Activated CD8-positive, alpha-beta memory T cell treated with anti-CD3 and anti-CD28 coated beads for 1 hour (primary cell): ENCODE measurements at places on chromosomes 16 and 17.
A peak's percentile ranks its signal among the peaks of the same experiment; 100 is the strongest.

DNA sequence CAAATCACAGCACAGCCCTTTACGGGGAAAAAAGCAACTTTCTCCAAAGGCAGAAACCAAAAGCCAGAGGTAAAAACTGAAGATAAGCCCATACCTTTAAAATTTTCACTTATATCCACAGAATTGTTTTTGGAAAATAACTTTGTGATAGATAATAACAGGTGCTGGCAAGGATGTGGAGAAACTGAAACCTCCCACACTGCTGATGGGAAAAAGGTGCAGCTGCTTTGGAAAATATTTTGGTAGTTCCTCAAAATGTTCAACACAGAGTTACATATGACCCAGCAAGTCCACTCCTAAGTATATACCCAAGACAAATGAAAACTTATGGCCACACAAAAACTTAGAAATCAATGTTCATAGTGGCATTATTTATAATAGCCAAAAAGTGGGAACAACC is 12.2 kb downstream of the EFTUD2 start:
- DNase-seq, result no peak

DNA sequence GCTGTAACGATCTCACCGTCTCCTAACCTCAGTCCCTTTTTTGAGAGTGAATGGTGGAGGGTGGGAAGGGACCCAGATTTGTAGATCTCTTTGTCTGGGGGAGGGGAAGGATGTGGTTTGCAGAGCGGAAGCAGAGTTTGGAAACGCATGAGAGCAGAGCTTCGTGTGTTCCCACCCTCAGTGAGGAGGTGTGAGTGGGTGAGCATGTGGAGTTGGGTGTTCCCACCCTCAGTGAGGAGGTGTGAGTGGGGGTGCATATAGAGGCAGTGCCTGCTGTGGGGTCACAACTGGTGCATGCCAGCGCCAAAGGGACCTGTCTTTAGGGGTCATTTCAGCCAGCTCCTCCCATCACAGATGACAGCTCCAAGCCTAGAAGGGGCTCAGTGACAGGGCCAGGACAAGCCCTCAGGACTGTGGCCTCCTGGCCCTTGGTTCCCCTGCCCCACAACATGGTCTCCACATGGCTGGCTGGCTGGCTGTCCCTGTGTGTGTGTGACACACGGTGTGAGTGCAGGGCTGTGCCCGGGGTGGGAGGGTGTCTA is 1.8 kb upstream of the CISD3 start:
- peak; percentile 43 for DNase-seq

GRCh38 chr17:9817086-9817485 is 4.8 kb downstream of the GSG1L2 start:
- no peak for DNase-seq

GRCh38 chr17:65356536-65356935 is 204.9 kb downstream of the AXIN2 start:
- DNase-seq, result no peak

- no peak for DNase-seq
Measured at GRCh38 chr16:51408357-51408756, 257.3 kb upstream of the SALL1 start.

- no peak for DNase-seq
Measured at GRCh38 chr16:2358811-2359210, 18.3 kb upstream of the ABCA3 start.

DNA sequence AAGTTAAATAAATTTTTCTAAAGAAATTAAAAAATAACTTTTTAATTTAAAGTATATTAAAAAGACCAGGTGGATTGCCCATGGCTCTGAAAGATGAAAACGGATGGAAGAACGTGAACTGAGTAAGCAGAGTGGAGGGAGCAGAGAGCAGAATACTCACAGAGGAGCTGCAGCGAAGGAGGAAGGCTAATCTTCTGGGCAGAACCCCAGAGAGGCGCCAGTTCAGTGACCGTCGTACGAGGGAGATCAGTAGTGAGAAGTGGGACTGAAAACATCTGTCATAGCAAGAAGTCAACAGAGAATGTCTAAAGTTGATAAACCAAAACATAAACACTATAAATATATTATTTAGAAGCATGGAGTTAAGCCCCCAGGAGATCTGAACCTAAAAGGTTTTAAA is 34.9 kb downstream of the UBE2G1 start:
- no peak for DNase-seq
